CD4-positive, alpha-beta T cell treated with Interleukin-17A for 4 hours (primary cell): ENCODE measurements at places on chromosomes 16 and 17.

- DNase-seq = no peak
Measured at GRCh38 chr17:72863526-72864211, 228.8 kb downstream of the SLC39A11 start.

DNA sequence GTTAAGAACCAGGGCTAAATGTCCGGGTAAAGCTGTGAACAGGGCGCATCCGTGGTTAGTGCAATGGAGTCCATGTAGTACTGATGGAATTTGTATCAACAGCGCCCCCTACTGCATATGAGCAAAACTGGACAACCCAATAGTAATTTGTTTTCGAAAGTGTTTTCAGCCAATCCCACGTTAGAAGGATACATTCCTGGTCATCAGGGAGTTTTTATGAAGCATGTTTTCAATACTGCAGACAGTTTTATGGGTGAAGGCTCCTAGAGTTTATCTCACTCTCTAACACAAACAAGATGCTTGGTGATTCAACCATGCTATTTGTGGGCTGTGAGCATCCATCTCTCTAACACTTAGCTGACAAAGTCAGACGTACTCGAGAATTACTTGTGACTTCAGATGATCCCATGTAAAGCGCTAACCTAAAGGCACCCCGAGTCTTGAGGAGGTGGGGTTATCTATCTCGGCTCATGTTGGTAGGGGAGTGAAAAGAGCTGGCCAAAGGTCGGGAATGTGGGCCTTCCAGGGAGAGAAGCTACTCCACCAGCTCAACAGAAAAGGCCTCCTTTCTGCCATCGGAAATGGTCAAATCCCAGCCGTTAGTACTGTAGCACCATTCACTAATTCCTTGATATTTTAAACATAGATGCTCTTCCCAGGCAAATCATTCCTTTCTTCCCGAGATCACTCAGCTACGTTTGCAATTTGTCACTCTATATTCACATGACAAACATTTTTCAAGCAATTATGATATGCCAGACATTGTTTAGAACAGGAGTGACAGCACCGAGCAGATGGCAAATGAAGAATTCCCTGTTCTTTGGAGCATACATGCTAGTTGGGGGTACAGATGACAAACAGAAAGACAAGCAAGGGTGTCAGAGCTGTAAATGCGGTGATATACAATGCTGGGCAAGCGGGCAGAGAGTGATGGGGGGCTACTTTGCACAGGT lies 46.9 kb upstream of the HNF1B start:
- peak; percentile 40 for DNase-seq

- DNase-seq = no peak
Measured at GRCh38 chr17:28173801-28174200, 131.3 kb downstream of the NLK start.

DNA sequence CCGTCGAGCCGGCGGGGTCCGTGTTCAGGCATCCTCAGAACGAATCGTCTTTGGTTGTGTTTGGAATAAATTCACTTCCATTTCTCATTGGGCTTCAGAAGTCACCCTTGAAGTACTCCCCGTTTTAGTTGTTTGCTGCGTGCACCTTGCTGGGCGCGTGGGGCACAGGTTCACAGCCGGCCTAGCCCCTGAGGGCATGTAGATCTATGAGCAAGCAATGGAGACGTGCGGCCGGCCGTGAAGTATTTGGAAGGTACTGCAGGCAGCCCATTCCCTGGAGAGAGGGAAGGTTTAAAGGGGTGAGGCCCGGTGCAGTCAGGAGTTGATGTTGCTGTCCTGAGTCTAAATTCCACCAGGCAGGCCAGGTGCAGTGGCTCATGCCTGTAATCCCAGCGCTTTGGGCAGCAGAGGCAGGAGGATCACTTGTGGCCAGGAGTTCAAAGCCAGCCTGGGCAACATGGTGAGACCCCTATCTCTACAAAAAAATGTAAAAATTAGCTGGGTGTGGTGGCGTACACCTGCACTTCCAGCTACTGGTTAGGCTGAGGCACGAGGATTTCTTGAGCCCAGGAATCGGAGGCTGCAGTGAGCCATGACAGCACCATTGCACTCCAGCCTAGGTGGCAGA lies 714 bp downstream of the ACSF3 start:
- DNase-seq = peak; percentile 39

- DNase-seq = no peak
Measured at GRCh38 chr16:83615141-83615952, 192.4 kb upstream of the HSBP1 start.

DNA sequence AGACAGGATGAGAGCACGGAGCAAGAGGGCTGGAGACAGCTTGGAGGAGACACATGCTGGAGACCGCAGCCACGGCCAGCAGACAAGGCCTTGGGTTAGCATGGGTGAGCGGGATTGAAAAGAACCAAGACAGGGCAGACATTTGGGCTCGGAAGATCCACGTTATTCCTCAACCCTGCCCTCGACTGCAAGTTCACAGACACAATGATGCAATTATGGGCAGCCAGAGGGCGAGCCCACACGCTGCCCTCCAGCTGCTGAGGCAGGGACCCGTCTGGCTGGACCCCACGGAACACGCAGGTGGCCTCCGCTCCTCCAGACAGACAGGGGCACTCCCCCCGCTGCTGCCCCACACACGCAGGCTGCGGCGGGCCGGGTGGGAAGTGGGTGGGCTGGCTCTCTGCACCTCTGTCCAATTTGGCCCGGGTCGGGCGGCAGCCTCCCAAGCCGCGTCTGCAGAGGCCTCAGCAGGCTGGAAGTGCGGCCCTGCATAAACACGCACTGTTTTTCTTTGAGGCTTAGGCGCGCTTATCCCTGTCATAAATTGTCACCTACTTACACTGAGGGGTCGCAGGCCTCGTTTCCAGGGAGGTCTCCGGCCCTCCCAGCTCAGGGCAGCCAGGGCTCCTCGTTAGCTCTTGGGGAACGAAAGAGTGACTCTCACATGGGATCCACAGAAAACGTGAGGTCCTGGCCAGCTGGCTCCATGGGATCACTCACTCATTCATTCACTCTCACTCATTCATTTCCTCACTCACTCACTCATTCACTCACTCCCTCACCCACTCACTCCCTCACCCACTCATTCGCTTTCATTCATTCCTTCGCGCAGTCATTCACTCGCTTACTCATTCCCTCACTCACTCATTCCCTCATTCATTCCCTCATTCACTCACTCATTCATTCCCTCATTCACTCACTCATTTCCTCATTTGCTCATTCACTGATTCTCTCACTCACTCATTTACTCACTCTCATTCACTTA lies 303.9 kb downstream of the C16orf95 start:
- no peak for DNase-seq

GRCh38 chr17:3318336-3318735 lies 20.2 kb upstream of the OR3A1 start:
- DNase-seq = no peak

DNA sequence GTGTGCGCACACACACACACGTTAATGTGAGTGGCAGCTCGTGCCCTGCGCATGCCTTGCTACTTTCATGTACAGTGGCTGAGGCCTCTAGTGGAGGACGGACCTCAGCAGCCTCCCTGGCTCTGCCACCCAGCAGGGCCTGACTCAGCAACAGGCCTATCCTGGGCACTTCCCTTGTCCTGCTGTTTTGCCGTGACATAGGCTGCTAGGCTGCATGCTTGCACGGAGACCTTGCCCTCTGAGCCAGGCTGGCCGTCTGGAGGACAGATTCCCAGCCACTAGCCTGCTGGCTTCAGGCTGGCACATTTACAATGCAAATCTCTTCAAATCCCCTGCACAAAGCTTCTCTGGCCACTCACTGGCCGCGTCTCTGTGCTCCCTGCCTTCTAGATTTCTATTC lies 9.5 kb downstream of the RNF213 start:
- no peak for DNase-seq

DNA sequence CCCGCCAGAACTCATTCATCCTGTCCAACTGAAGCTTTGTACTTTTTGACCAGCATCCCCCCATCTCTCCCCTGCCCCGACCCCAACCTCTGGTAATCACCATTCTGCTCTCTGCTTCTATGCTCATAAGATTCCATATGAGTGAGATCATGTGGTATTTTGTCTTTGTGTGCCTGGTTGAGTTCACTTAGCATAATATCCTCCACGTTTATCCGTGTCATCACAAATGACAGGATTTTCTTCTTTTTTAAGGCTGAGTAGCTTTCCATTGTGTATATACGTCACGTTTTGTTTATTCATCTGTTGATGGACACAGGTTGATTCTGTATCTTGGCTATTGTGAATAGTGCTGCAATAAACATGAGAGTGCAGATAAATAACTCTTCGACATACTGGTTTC lies 278.9 kb downstream of the SNX29 start:
- DNase-seq = no peak

GRCh38 chr17:74599448-74599939 lies 7.4 kb upstream of the CD300LD start:
- no peak for DNase-seq
